Effector CD8-positive, alpha-beta T cell (primary cell): ENCODE measurements at places on chromosomes 16 and 17.

DNA sequence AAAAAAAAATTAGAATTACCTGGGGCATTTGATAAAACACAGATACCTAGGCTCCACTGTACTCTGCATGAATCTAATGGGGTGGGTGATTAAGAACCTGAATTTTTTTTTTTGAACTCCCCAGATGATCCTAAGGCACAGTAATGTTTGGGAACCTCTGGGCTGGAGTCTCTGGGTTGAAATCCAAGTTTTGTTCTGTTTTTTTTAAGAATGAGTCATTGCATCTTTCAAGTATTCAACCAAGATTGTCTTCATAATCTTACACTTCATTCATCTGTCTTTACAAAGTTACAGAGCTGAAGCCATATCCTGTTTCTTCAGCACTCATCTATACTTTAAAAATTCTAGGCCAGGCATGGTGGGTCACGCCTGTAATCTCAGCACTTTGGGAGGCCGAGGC, 52.6 kb downstream of the PIGL start:
- no peak for DNase-seq

- no peak for DNase-seq
These were observed 32.1 kb upstream of the TEX2 start for GRCh38 chr17:64295146-64295545.

DNA sequence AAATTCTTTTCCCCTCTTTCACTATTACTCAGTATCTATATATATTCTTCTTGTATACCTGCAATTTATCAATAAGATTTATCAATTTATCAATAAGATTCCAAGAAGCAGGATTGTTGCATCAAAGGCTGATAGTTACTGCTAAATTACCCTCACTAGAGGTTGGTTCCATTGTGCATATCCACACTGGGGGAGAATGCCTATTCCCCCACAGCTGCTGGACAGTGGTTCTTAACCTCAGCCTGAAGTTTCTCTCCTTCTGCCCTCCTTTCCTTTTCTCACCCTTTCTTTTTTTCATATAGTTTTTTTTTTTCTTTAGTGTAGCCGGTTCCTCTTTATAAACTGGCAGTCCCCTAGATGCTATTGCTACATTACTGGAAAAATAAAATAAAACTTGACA, 6.3 kb downstream of the C17orf78 start:
- DNase-seq: no peak

- DNase-seq: no peak
These were observed 8.3 kb upstream of the ITGA2B start for GRCh38 chr17:44397479-44398440.

- DNase-seq: no peak
These were observed 428 bp upstream of the SALL1 start for GRCh38 chr16:51151435-51151960.

DNA sequence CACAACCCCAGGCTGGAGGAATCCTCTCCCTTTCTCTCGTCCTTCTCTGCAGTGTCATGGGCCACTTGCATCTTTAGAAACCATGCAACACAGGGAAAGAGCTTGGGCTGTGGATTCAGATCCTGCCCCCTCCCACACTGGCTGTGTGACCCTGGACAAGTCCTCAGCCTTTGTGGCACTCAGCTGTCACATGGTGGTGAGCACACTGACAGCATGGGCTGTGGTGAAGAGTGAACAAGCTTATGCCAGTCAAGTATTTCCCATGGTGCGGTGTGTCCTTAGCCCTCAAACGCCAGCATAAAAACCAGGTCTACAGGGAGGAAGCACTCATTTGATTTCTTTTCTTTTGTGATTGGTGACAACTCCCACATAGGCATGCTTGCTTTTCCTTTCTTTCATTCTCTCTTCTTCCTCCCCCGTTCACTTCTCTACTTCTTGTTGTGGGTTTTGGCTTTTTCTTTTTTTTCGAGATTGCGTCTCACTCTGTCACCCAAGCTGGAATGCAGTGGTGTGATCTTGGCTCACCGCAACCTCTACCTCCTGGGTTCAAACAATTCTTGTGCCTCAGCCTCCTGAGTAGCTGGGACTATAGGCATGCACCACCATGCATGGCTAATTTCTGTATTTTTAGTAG, 314.2 kb downstream of the CPPED1 start:
- DNase-seq: no peak

- no peak for DNase-seq
These were observed at the start of gene KRTAP2-3 for GRCh38 chr17:41060052-41060604. Gene KRTAP2-3 (minus strand): TSS chr17:41060114. CDS start chr17:41060050, 64 bp downstream.

GRCh38 chr17:34800661-34801060, 160.6 kb downstream of the CCT6B start:
- no peak for DNase-seq

DNA sequence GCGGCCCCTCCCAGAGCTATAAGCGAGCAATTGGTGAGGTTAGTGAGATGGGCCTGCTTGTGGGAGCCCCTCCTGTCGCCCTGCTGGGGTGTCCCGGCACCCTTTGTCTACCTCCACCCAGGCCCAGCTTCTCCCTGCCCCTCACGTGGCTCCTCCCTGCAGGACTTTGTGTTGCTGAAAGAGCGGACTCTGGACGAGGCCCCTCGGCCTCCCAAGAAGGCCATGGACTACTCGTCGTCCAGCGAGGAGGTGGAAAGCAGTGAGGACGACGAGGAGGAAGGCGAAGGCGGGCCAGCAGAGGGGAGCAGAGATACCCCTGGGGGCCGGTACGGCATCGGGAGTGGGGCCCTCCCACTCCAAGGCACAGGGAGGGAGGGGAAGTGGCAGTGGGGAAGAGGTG, 6.1 kb upstream of the C17orf107 start:
- no peak for DNase-seq

GRCh38 chr17:51746421-51746820, 412.1 kb downstream of the CA10 start:
- no peak for DNase-seq

DNA sequence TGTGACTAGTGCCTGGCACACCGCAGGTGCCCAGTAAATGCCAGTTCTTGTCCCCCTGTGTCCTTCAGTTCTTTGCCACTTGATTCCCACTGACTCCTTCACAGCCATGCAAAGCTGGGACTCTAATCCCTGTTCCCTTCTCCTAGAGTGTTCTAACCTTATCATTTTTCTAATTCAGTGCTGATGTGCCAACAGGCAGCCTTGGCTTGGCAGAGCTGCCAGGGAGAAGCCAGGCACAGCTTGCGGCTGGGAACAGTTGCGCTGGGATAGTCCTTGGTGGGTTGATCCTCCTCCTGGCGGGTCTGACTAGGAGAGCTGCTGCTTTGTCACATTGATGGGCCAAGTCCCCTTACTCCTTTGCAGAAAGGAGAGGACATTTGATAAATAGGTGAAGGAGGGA, 654.2 kb downstream of the HS3ST4 start:
- no peak for DNase-seq

DNA sequence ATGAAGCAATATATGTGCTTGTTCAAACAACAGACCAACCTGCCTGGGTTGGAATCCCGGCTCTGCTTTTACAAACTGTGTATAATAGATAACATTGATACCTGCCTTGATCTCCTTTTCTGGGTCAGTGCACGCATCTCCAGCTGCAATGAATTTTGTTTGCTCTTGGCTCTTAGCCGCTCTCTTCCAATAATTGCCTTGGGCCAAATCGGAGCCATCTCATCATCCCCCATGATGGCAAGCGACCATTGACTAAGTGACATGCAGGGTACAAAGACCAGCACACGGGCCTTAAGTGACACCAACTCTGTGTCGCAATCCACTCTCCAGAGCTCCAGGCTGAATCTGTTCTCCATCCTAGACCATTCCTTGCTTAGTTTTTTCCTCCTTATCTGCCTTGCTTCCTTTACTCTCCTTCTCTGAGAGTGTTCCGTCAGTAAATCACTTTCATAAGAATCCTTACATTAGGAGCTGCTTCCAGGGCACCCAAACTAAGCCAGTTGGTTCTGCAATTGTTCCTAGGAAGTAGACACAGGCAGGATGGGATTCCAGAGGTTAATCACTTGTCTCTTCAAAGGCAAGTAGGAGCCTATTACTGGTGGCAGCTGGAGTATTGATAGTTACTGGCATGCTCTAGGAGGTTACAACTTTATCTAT, 134.2 kb downstream of the ABCA8 start:
- no peak for DNase-seq

DNA sequence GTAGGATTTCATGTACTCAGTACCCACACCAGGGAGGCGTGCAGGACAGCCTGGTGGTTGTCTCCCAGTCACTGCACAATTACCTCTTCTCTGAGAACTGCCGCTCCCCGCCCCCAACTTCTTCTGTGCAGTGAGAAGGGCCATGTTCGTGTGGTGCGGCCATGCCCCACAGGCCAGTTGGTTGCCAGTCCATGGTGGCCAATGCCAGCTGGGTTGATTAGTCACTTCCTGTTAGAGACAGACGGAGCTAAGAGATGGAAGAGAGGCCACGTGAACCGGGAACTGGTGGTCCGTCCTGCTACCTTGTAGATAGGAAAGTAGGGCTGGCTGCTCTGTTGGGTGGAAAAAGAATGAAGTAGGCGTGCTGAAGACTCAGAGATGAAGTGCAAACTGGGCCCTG, 206.5 kb downstream of the ABCC12 start:
- no peak for DNase-seq
